Activated CD4-positive, alpha-beta memory T cell treated with anti-CD3 and anti-CD28 coated beads, Interleukin-2, amount 10 ng/mL, durations not matched to agents 7 days and 5 days (primary cell): ENCODE measurements at places on chromosomes 4 and X.

DNA sequence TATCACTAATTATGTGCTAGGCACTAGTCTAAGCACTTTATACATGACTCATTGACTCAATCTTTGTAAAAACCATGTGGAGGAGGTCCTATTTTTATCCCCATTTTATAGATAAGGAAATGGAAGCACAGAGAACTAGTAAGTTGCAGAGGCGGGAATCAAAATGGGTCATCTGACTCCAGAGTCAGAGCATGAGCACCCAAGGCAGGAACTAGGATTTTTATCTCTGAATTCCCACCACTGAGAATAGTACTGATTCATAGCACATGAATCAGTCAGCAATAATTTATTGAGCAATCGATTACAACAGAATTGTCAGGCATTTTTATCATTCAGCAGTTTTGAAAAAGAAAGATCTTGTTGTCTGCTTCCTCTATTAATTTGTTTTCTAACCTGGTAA lies 19.3 kb downstream of the SCARB2 start:
- DNase-seq = no peak

DNA sequence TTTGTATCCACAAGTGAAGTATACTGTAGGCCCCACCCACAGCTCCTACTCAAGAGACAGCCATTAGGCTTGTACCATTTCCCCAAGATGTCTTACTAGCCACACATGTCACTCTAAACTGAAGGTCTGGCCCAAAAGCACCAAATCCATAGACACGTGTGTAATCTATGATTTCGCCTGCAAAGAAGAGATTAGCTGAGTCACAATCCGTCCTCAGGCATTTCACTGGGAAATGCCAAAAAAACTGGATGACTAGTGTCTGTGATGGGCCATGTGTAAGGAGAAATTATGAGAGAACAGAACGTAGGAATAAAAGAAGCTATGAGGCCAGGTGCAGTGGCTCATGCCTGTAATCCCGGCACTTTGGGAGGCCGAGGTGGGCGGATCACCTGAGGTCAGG lies 21.9 kb upstream of the RP2 start:
- DNase-seq = no peak

GRCh38 chr4:101393256-101393655 lies 45.9 kb upstream of the PPP3CA start:
- no peak for DNase-seq

GRCh38 chrX:87900320-87900908 lies 382.8 kb downstream of the KLHL4 start:
- no peak for DNase-seq

- DNase-seq = no peak
Measured at GRCh38 chrX:25003066-25003849, 12.5 kb downstream of the ARX start.

DNA sequence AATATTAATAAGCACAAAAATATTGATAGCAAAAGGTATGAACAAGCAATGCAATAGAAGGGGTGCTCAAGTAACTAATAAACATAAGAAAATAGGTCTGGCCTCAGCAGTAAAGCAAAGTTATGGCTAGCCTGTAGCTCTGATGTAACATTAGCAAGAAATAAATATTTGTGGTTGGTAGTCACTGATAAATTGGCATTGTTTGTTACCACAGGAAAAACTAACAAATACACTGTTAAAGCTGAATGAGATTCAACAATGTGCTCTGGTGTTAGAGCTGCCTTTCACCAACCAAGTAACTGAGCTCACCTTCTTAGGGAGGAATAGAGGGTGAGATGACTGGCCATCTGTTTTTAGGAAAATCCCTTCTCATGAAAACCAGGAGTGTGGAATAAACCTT lies 71.4 kb downstream of the AREG start:
- no peak for DNase-seq

GRCh38 chr4:182318256-182318655 lies 75.1 kb downstream of the TENM3 start:
- no peak for DNase-seq

GRCh38 chrX:43349363-43349762 lies 306.7 kb upstream of the MAOA start:
- DNase-seq = peak; percentile 35

GRCh38 chr4:53981567-53981966 lies 82.8 kb downstream of the CHIC2 start:
- DNase-seq = no peak

DNA sequence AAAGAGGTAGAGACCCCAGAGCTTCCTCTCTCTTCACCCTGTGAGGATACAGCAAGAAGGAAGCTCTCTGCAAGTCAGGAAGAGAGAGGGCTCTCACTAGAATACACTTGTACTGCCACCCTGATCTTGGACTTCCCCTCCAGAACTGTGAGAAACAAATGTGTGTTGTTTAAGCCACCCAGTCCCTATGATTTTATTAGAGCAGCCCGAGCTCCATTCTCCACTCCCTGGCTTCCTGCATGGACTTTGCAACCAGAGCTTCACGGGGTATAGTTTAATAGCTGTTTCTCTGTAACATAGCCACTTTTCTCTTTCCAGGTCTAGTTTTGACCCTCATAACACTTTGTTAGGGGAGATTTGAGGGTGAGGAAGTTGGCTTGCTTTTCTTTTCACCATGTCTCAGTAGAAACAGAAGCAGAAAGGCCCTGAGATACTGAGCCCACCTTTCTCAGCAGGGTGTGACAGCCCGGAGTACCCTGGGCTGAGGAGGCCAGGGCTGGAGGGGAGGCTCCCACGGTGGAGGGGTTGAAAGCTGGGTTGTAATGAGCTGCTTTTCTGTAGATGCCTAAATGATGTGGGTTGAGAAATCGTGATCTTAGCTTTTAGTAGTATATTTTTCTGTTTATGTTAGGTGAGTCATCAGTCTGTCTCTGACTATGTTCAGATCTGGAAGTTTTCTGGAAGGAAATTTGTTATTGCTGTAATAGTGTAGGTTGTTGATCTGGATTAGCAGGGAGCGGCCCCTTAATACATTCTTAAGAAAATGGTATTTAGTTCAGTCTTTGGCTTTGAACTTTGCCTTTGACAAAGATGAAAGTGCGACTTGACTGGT lies 118.6 kb downstream of the PTTG2 start:
- no peak for DNase-seq

- DNase-seq = no peak
Measured at GRCh38 chrX:55796496-55796895, 78.9 kb downstream of the RRAGB start.

DNA sequence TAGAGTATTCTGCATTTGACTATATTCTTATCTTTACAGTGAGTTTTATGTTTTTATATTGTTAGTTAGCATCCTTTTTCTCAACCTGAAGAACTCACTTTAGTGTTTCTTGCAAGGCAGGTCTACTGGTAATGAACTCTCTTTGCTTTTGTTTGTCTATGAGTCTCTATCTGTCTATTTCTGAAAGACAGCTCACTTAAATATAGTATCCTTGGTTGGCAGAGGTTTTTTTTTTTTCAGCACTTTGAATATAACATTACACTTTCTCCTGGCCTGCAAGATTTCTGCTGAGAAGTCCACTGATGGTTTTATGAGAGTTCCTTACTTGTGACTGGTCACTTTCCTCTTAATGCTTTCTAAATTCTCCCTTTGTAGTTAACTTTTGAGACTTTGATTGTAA lies 32.8 kb upstream of the C4orf54 start:
- DNase-seq = no peak

GRCh38 chr4:139740531-139741041 lies 75.0 kb downstream of the MGST2 start:
- DNase-seq = no peak

DNA sequence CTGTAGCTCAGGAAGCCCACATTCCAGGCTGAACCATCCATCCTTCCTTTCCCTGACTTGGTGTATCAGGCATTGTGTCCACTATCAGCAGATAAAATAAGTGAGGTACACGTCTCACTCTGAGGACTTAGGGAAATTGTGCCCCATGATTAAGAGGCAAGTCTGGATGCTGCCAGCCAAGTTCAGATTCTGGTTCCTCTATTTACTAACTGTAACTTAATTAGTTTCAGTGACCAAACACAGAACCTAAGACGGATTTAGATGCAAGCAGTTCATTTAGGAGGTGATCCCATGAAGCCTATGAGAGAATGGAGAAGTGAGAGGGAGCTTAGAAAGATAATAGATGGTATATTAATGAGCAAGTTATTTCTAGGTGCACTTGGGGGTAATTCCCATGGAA lies 56.6 kb upstream of the PACRGL start:
- DNase-seq = no peak

GRCh38 chr4:70715097-70715496 lies 6.7 kb upstream of the RUFY3 start:
- DNase-seq = no peak

DNA sequence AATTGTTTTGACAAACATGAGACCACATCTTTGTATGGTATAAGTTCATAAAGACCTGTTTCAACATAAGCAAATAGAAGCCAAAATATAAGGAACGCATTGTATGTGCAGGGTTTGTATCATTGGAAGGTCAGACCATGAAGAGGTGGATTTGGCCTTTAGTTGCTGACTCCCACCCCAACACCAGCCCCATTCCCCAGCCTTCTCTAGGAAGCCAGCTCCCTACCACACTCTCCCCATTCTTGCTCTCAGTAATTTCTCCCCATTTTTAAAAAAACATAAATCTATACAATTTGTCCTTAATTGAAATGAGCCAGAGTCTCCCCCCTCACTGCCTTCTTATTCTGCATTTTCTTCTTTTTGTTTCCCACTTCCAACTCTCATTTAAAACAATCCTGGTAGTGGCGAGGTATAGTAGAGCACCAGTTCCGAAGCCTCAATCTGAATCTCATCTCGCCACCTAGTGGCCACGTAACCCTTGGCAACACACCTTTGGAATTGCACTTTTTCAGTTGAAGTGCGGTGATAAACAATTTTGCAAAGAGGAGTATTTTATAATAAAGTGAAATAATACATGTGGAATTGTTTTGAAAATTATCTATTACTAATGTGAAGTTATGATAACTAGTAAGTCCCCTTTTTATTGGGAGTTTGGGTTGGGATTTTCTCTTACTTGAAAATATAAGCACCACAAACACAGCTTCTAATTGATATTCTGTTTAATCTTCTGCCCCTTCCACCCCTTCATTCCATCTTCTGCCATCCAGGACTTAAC lies 126.6 kb downstream of the ASB9 start:
- peak; percentile 52 for DNase-seq

DNA sequence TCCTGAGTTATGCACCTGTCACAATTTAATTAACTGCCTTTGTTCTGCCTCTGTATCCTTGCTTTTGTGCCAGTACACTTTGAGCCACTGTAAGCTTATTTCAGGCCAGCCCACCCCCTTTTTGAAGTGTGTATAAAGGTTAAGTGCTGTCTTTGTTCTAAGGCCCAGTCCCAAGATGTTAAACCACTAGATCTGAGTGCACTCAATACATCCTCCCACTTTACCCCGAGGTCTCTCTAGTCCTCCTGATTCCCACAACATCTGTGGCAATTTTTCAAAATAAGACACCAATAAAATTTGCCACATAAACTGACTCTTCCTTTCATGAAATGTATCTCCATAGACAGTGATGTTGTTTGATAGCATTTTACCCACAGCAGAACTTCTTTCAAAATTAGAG lies 124.1 kb upstream of the SPIN4 start:
- DNase-seq = no peak

DNA sequence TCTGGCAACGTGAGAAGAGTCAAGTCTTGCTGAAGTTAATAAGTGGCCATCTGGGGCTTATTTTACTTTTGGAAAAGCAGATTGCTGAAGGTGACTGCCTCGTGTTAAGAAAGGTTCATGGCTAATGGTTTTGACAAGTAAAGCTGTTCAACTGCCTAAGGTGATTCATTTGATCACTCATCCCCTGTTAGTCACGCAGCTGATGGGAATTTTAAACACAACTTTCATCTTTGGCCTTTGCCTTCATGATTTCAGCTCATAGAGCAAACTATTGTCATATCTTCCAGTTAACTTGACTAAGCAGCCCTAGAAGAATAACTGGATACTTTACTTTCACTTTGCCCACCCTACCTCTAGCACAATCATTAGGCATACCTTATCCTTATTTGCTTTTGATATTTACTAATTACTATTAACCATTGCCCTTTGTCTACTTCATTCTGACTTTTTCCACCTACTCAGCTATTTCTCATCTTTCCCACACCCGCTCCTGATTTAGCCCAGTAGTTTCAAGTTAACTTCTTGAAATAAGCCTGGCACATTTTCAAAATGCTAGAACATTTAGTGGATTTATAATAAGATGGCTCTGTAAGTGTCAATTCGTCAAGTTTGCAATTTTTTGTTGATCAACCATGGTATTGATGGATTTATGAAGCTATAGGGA lies 170.6 kb upstream of the S100G start:
- DNase-seq = no peak

GRCh38 chr4:13547485-13548041 lies 3.3 kb upstream of the NKX3-2 start:
- DNase-seq = peak; percentile 40

- DNase-seq = peak; percentile 28
Measured at GRCh38 chrX:140091125-140091886, 126.0 kb upstream of the CXorf66 start.

- DNase-seq = no peak
Measured at GRCh38 chr4:165784672-165785071, 88.4 kb upstream of the TLL1 start.

DNA sequence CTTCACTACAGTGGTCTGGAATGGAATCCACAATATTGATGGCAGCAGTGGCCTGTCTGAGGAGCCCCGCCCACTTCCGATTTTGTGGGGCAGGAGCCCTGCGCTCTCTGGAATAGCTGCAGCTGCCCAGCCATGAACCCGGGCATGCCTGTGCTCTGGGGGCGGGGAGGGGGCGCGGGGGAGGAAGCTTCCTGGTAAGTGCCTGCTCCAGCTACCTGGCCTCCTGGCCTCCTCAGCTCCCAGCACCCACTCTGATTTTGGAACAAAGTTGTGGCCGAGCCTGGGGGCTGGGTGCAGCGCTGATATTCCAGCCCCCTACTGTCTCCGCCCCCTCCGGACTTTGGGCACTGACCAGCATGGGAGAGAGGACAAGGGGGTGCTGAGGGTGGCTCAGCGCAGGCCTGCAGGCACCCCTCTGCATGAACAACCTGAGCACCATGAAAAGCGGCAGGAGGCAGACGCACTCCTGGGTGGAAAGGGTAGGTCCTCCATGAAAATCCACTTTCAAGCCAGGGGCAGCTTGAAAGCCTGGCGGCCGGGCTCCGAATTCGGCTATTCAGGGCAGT lies 972.7 kb upstream of the AGA start:
- no peak for DNase-seq

DNA sequence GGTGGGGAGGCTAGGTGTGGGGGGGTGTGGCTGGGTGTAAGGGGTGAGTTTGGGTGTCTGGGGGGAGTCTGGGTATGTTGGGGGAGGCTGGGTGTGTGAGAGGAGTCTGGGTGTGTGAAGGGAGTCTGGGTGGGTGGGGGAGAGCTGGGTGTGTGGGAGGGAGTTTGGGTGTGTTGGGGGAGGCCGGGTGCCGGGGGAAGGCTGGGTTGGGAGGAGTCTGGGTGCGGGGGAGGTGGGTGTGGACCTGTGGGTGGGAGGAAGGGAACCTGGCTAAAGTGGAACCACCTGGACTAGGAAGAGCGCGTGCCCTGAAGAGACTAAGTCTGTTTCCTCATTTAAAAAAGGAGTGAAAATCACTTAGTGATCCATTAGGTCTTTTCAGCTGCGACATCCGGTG lies 18.3 kb downstream of the SPON2 start:
- no peak for DNase-seq

GRCh38 chr4:27084685-27085361 lies 224.2 kb downstream of the STIM2 start:
- DNase-seq = no peak

- peak; percentile 77 for DNase-seq
Measured at GRCh38 chrX:48938721-48939425, 18.5 kb downstream of the OTUD5 start.

- DNase-seq = no peak
Measured at GRCh38 chr4:4645743-4646142, 103.9 kb upstream of the STX18 start.
